ENCODE measurements at places on chromosomes 3 and 15.

GRCh38 chr3:132432639-132433038, 15.3 kb downstream of the DNAJC13 start:
- no peak for DNase-seq

DNA sequence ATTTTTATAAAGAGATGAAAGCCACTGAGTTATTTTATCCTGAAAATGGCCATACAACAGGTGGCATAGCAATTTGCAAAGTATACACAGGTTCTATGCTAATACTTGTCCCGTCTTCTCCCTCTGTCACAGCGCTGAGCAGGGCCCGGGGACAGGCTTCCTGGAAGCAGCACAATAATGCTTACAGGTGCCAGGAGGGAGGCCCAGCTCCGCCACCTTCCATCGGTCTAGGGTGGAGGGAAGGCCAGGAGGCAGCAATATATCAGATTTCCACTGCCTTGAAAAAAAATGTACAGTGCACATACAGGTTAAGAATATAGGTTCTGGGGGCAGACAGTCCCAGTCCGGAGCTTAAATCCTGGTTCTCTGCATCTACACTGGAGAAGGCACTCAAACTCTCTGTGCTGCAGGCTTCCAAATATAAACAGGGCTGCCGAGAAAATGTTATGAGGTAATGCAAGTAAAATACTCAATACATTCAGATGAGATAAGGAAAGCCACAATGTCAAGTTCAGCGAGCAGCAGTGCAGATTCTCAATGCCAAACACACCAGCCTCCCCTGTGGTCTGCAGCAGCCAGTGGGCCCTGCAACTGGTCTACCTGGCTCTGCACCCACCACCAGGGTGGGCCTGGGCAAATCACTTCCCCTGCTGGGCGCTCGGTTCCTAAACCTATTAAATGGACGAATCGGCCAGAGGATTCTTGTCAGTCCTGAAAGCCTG, 189.6 kb downstream of the XXYLT1 start:
- DNase-seq = no peak

DNA sequence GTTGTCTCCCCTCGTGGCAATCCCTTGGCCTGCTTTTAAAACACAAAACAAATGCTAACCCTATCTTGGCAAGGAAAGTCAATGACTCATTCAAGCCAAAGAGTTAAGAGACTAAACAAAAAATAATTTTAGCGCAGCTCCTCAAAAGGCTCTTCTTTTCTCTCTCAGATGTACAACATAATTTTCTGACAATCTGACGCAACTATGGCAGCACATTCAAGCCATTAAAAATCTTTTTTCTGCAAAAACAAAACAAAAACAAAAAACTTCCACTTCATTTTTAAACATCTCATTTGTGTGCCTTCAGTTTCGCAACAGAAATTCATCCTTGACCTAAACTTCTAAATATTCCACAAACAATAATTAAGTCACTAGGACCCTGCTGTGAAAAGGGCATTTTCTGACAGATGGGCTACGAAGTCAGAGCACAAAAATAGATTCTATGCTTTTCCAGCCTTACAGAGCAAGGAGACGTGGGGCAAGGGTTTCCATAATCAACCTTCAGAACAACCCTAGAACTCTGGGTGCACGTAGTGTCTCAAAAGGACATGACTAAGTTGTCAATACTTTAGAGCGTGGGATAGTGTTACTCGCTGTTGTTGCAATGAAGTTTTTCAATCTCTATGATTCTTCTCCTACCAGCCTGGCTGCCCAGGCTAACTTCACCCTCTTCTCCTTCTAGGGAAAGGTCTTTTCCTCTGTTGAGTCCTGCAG, 84.3 kb downstream of the MB21D2 start:
- no peak for DNase-seq

- DNase-seq = no peak
These were observed 83.6 kb downstream of the RAP2B start for GRCh38 chr3:153245661-153246060.

DNA sequence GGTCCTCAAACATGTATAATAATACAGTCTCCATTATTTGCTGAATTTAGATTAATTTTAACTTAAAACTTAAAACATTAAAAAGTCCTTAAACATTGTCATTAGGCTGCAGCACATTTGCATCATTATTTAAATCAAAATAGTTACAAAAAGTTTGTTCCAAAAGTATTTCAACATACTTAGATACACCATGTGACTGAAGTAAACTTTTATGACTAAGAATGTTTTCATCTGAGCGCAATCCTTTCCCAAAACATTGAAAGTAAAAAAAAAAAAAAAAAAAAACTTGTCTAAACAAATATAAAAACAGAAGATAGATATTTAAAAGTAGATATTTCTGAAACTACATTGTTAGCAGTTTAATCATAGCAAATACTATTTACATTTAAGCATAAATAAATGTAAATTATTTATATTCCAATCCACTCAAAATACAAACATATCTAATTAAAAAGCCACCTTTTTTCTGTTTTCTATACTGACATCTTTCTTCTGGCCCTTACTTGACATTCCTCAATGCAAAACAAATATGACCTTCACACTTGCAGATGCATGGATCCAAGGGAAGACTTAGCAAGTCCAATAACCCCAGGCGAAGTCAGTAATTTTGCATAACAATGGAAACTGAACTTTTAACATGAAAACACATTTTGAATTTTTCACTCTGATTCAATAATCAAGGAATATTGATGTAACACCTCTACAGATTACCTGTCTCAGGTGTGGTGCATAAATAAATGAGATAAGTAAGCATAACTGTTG, 10.3 kb downstream of the FAM227B start:
- DNase-seq = no peak

Data from CD4-positive, alpha-beta T cell treated with Interleukin-17A for 1 hour (primary cell).